Fibroblast of mammary gland (primary cell): ENCODE measurements at places on chromosomes 12 and 14.

DNA sequence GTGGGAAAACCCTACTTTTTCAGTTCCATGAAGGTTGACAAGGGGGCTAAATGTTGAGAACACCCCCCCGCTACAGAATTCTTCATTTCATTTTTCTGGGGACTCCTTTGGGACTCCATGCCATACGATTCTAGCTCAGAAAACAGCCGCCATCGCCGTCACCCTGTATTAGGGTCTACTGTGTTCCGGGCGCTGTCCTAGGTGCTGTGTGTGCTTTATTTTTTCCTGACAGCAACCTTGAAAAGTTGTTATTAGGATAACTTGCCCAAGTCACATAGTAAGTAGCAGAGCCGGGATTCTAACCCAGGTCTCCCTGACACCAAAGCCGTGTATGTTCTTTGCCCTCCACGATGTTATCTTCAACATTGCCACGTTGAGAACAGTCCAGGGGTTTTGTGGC, 55.1 kb downstream of the IQSEC3 start:
- DNase-seq = no peak

DNA sequence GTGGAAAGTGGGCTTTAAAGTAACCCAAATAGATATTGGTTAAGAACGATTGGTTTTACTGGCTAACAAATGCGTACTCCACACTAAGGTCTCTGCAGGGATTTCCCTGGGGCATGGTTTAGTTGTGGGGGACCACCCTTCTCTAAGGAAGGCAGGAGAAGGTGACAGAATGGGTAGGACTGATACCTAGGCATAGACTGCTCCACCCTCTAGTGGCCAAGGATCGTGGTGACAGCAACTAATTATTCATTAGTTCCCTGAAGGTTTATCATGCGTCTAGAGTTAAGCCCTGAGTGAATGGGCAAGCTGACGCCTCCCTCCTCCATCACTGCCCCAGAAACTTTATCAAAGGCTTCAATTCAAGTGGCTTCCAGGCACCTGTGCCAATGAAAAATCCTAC, 9.1 kb downstream of the FAM181A start:
- DNase-seq = no peak

DNA sequence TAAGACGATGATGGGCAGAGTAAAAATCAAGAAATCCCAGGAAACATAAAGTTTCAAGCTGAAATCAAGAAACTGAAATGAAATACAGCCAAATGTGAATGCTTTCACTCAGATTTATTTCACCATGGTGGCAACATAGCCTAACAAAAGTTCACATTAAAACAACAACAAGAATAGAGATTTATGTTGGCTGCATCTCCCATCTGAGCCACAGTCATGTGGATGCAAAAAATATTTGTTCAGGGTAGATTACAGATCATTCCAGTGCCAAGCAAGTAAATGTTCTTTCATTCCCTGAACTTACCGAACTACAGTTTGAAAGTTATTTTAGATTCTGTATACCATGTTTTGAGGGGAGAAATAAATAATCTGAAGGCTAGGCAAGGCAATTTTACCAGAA, 159.9 kb upstream of the TMTC1 start:
- no peak for DNase-seq

DNA sequence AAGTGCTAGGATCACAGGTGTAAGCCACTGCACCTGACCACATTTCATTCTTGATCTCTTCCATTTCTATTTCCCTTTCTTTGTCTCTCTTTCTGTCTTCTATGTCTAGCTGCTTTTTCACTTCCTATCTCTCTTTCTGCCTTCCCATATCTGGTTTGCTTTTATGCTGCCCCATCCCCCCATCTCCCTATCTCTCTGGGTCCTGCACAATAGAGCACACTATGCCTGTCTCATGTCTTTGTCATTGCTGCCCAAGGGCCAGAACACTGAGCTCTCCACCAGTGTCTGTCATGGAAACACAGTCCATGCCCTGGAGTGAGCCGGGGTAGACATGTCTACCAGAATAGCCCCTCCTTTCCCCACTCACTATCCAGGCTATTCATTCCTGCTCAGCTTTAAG, 12.3 kb upstream of the RARG start:
- DNase-seq = no peak

DNA sequence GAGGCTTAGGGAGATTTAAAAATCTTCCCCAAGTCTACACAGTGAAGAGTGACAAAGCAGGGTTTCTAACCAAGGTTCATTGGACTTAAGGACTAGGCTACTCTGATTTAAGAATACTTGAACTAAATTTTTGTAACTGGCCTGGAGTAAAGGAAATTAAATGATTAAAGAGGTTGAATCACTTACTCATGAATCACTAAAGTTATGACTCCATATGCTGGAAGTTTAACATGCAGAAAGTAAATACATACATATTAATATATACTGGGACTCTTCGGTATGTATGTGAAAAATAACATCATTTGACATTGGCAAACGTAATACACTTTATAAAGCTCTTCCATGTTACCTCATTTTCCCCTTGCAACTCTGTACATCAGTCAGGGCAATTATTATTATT, 322.9 kb downstream of the KCNH5 start:
- no peak for DNase-seq
